ENCODE measurements at places on chromosomes 16 and 17.

DNA sequence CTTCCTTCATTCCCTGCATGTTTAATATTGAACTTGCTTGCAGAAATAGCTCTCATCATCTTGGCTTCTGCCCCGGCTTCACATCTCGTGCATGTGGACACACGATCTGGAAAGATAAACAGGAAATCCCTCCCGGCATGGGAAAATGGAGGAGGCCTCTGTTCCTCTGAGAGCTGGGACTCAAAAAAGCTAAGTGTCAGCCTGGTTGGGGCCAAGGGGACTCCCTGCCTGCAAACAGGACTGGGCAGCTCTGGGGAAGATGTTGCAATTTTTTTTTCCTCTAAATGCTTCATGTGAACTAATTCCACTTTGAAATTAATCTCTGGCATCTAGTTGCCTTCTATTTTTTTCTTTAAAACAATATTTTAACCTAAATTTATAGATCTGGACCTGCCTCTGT is 24.8 kb downstream of the ITPRIPL2 start:
- DNase-seq: peak; percentile 40

DNA sequence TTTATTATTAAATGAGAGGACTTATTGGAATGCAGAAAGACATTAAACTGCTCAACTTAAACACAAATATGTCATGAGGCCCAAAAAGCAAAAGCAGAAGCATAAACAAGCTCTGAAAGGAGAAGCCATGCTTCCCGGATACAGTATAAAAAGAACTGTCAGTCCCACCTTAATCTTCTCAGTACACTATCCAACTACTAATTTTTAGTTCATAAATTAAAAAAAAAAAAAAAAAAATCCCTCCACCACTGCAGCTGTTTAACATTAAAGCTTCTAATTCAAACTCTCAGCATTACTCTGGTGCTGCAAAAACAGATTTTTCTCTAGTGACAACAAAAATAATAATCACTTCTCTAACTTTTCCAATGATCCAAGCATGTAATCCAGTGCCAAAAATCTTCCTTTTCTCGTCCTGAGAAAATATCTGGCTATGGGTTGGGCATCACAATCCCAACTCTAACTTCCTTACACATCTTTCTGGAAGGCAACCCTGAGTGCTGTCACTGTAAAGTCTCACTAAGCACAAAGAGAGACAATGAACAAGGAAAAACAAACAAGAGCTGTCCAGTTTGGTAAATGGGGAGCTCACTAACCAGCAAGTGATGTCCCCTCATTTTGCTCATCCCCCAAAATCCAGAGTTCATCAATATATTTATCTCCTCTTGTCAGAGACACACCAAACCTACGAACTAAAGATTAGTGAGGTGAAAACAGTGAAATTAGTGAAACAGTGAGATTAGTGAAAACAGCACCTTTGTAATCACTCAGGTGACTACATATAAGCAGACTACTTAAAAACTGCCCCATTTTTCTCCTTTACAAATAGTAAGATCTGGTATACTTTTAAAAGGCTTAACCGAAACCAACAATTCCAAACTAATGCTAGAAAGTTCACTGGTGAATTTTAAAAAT is 5.5 kb downstream of the USP32 start:
- DNase-seq: no peak

DNA sequence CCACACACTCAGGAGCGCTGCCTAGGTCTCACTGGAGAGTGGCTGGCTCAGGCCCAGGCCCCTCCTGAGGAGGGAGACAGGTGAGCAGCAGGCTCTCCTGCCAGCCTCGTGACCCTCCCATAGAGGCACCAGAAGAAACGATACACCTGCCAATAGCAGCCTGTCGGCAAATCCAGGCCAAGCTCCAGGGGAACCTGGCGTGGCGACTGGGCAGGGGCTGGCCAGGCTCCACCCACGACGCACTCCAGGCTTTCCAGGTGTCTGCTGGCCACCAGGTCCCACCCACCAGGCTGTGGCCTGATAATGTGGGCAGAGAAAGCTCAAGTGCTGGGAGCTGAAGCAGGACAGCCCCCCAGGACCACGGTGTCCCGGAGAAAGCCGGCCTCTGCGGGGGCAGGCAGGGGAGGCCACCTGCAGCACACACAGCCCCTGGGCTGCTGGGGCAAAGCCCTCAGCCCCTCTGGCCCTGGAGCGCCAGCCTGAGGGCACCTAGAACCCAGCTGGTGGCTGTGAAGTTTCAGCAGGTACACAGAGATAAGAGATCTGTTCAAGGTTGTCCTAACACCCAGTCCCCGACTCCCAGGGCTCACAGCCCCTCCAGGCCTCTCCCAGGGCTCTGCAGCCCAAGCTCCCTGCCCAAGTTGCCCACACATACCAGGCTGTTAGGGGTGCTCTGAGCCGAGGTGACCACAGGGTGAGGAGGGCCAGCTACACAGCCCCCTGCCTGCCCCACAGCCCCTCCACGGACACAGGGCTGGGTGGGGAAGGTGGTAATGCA is 2.4 kb downstream of the PGAP6 start:
- peak; percentile 81 for DNase-seq

GRCh38 chr16:20216591-20217217 is 110.6 kb downstream of the GP2 start:
- no peak for DNase-seq

DNA sequence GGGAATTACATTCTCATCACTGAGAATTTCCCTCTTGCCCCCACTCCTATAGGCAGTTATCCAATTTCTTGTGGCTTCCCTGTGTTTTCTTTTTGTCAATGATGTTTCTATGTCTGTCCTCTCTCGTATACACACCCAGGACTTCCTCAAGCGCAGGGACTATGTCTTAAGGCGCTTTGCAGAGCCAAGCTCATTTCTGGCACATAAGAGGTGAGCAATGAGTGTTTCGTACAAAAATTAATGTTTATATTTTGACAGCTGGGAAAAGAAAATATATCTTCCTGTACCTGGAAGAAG is 947 bp downstream of the DDX42 start:
- no peak for DNase-seq
